ENCODE measurements at places on chromosomes 6 and 20. TPM values are rescaled to one million over a fixed set of nuclear protein-coding genes. Genes with fewer than 3 reads are reported as not detected.

The KIF13A gene
- total RNA-seq, result 16.5 TPM

DNA sequence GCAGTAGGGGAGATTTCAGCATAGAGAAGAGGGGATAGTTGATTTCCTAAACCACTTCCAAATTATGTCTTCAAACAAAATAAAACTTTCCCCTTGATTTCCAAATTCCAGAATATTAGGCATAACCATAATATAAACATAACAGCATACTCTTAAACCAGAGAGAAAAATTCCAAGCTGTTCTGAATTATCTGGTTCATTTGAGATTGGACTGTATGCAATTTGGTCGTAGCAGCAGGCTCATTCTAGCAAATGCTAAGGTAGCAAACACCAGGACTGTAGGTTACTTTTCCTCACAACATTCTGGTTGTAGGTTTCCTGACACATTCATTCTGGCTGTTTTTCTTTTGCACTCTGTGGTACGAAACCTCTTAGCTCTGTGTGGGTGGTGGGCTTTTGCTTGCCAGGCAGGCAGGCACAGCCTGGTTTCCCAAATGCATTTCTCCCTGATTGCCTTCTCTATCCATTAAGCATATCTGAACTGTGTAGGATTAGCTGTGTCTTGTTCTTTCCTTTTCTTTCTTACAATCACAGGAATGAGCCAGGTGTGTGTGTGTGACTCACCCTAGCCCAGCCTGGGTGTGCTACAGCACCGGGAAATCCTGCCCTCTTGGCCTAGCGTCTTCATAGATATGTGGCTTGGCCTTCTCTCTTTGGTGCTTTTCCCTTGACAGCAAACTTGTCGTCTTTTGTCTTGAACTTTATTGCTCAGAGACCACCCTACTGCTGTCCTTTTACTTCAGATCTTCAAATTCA, 77.1 kb downstream of the JARID2 start:
- ATAC-seq, result peak; percentile 96

The LPA gene
- 0.24 TPM for total RNA-seq

GRCh38 chr6:149934249-149935156, 7.3 kb upstream of the ULBP2 start:
- peak; percentile 77 for ATAC-seq

DNA sequence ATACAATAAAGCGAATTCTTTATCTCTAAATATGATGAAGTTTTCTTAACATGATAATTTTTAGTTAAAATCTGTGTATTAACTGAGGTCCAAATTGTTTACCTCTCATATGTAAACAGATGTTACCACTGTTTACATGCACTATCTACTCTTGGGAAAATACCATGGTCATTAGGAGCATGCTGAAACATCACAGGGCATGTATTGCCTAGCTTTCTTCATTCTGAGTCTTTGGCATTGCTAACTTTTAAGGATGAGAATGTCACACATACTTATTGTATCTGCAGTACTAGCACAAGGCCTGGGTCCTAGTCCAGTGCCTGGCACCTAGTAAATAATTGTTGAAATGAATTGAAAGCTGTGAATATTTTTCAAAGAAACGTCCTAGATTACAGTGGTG, 20.6 kb downstream of the SMPDL3A start:
- ATAC-seq, result no peak

DNA sequence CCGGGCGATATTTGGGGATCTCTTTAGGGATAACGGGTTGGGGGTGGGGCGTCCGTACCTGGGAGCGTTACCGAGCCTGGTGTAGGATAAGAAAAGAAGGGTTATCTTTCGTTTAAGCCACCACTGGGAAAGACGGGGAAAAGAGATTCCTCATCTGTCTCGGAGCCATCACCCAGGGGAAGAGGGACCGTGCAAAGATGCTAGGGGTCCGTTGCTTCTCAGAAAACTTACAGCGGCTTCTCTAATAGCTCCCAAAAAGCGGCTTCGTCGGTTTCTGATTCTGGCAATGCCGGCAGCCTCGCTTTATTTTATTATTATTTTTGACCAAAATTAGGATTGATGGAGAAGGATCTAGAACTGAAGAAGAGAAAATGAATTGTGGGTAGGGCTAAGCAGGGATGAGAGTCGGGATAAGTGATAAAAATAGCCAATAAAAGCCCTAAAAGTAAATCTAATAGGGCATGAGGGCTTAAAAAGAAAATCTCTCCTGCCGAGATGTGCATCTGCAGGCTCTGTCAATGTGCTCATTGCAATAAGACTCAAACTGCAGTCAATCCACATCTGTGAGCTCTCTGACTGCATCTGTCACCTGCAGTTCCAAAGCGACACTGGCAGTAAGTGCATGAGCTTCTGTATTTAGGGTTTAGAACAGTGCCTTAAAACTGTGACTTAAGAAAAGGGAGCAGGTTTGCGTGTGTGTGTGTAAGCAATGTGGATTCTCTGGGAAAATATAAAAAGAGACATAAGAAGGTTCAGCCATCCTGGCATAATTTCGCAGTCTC, 801 bp downstream of the TBPL1 start:
- ATAC-seq, result no peak

- ATAC-seq, result no peak
Measured at GRCh38 chr6:1622220-1622850, 12.6 kb downstream of the FOXC1 start.

- ATAC-seq, result no peak
Measured at GRCh38 chr6:71015392-71015791, 58.5 kb upstream of the B3GAT2 start.

The SAMD10 gene
- 5.7 TPM for total RNA-seq

- ATAC-seq, result no peak
Measured at GRCh38 chr6:70062010-70062409, 195.7 kb downstream of the COL19A1 start.

GRCh38 chr20:61133611-61134010, 118.5 kb upstream of the CDH4 start:
- no peak for ATAC-seq

GRCh38 chr6:127900935-127901334, at the start of gene THEMIS:
THEMIS (minus strand) TSS chr6:127901058; CDS start chr6:127900932, 126 bp downstream.
- no peak for ATAC-seq

Measured in esophagus mucosa (tissue), 1 donor.